ENCODE measurements at places on chromosomes 7 and 10.

- DNase-seq, result no peak
Observed at GRCh38 chr7:101255796-101256195, 10.9 kb upstream of the FIS1 start.

DNA sequence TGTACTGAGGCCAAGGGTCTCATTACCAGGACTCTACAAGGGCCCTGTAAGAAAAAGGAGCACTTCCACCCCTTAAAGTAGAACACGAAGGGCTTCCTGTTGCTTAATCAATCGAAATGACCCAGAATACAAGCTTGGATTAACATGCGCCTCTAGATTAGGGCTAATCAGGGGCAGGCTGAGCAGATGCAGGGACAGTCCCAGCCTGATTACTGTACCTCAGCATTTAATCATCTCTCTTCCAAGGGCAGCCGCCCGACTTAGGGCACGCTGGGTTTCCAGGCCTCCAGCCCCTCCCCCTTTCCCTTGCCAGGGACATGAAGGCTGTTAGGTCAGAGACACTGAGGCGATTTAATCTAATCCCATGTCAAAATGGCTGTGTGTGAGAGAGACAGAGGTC, 138.6 kb downstream of the NRF1 start:
- no peak for DNase-seq

GRCh38 chr10:55491712-55492111, 690.7 kb upstream of the PCDH15 start:
- no peak for DNase-seq

- DNase-seq, result no peak
Observed at GRCh38 chr10:7233259-7233991, 177.4 kb downstream of the SFMBT2 start.

All from DMS153 (cell line).